Urinary bladder (tissue), 4 donors: ENCODE measurements at places on chromosomes 5 and 9. TPM values are rescaled to one million over a fixed set of nuclear protein-coding genes. Genes with fewer than 3 reads are reported as not detected.

The GLDC gene
- total RNA-seq, result 0.74 TPM

The LCN9 gene
- not detected for total RNA-seq

The MATR3 gene
- total RNA-seq, result 454 TPM

The RGMB gene
- total RNA-seq, result 23.1 TPM

The COL5A1 gene
- 622 TPM for total RNA-seq

The MYOT gene
- 17.2 TPM for total RNA-seq

The FOXD4L4 gene
- not detected for total RNA-seq

The NOXA1 gene
- total RNA-seq, result 0.90 TPM

The RETREG1 gene
- total RNA-seq, result 13.4 TPM

The ZNF622 gene
- total RNA-seq, result 18.1 TPM

The PCDHGA4 gene
- 5.8 TPM for total RNA-seq

The BARX1 gene
- not detected for total RNA-seq

The CTXN3 gene
- 1.1 TPM for total RNA-seq

The DOCK2 gene
- 19.1 TPM for total RNA-seq

The CMBL gene
- total RNA-seq, result 17.2 TPM

The DOCK8 gene
- 12.5 TPM for total RNA-seq

The MPDZ gene
- 96.8 TPM for total RNA-seq

The ABO gene
- total RNA-seq, result 1.4 TPM

The SH3PXD2B gene
- total RNA-seq, result 24.3 TPM

The SOX30 gene
- total RNA-seq, result not detected

The FGF1 gene
- total RNA-seq, result 5.1 TPM

The VPS13A gene
- total RNA-seq, result 98.7 TPM

The CCNH gene
- total RNA-seq, result 133 TPM

The BARHL1 gene
- total RNA-seq, result not detected

The F2RL1 gene
- 8.2 TPM for total RNA-seq

The DIRAS2 gene
- 2.2 TPM for total RNA-seq

The PCDHA6 gene
- total RNA-seq, result 0.95 TPM

The TMEFF1 gene
- total RNA-seq, result 2.0 TPM

The ENTPD8 gene
- 0.16 TPM for total RNA-seq

The ANKRD20A1 gene
- total RNA-seq, result 1.6 TPM

The NUTM2G gene
- not detected for total RNA-seq

The CCNJL gene
- 4.7 TPM for total RNA-seq

The LCN12 gene
- not detected for total RNA-seq

The KCNV2 gene
- not detected for total RNA-seq
